Activated CD4-positive, CD25-positive, alpha-beta regulatory T cell treated with anti-CD3 and anti-CD28 coated beads, Interleukin-2, amount 50 U/mL, for 72 hours (primary cell): ENCODE measurements at places on chromosomes 7 and 10.

- DNase-seq, result no peak
These were observed 91.8 kb downstream of the TRRAP start for GRCh38 chr7:98970016-98970615.

DNA sequence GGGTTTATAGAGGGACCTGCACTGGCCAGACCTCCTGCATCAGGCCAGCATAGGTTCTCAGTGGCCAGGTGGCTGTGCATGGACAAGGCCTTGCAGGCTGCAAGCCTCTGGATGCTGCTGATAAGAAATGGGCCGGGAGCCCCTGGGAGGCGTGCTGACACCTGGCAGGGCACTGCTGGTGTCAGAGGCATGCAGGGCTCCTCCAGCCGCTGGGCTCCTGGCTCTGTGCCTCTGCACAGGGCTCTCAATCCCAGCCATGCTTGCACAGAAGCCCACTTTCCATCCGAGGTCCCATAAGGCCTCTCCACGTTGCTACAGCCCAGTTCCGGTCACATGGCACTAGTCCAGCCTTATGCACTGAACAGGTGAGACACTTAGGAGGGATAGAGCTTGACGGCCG lies 27.3 kb downstream of the ANTXRL start:
- DNase-seq, result no peak

DNA sequence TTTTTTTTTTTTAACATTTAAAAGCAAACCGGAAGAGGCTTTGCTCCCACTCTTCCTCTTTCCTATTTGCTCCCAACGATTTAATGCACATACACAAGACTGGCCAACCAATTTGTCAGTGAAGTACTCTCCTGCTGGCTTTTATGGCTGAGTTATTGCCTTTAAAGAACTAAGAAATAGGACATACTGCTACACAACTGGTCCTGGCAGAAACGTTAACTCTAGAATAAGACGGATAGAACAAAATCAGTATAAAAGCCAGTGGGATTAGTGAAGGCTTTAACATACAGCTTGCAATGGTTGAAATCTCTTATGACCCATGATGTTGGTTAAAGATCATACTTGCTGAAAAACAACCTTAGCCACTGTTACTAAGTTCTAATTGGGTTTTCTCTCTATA lies 47.2 kb downstream of the PDE1C start:
- DNase-seq, result no peak

- DNase-seq, result no peak
These were observed 112.4 kb upstream of the EEPD1 start for GRCh38 chr7:36040679-36041078.

- DNase-seq, result no peak
These were observed 2.1 kb upstream of the PALD1 start for GRCh38 chr10:70476249-70477035.

- no peak for DNase-seq
These were observed 99.0 kb downstream of the KIAA1217 start for GRCh38 chr10:24307696-24308485.

DNA sequence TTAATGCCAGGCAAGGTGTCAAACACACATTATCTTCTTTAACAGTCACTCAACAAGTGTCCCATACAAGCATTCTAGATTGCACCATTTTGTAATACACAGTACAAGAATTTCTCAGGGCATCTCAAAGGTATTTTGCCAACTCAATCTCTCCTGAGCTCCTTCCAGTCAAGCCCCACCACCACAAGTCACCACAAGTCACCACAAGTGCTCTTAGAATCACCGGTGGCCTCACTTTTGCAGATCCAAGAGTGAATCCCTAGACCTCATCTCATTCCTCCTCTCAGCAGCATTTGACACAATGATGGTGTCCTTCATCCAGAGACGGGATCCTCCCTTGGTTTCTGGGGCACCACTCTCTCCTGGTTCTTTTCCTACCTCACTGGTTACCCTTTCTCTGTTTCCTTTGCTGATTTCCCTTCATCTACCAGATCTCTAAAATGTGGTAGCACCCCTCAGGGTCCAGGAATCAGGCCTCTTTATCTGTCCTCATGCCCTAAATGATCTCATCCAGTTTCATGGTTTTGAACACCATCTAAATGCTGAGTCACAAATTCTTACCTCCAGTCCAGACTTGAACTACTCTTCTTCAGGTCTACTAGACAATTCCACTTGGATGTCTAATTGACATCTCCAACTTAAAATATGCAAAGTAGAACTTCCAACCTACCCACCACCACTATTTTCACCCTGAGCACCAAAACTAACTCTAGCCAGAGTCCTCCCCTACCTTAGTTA lies 26.9 kb downstream of the VPS41 start:
- DNase-seq, result no peak
